Fibroblast of mammary gland (primary cell): ENCODE measurements at places on chromosomes 2 and 18.

- peak; percentile 78 for DNase-seq
Observed at GRCh38 chr2:126655500-126656430, at the start of gene GYPC. GYPC (plus strand) TSS chr2:126656158; CDS start chr2:126656264, 106 bp downstream.

- DNase-seq = no peak
Observed at GRCh38 chr2:164114937-164115336, 379.1 kb upstream of the FIGN start.

- peak; percentile 10 for DNase-seq
Observed at GRCh38 chr2:159199761-159200465, 86.6 kb downstream of the WDSUB1 start.

DNA sequence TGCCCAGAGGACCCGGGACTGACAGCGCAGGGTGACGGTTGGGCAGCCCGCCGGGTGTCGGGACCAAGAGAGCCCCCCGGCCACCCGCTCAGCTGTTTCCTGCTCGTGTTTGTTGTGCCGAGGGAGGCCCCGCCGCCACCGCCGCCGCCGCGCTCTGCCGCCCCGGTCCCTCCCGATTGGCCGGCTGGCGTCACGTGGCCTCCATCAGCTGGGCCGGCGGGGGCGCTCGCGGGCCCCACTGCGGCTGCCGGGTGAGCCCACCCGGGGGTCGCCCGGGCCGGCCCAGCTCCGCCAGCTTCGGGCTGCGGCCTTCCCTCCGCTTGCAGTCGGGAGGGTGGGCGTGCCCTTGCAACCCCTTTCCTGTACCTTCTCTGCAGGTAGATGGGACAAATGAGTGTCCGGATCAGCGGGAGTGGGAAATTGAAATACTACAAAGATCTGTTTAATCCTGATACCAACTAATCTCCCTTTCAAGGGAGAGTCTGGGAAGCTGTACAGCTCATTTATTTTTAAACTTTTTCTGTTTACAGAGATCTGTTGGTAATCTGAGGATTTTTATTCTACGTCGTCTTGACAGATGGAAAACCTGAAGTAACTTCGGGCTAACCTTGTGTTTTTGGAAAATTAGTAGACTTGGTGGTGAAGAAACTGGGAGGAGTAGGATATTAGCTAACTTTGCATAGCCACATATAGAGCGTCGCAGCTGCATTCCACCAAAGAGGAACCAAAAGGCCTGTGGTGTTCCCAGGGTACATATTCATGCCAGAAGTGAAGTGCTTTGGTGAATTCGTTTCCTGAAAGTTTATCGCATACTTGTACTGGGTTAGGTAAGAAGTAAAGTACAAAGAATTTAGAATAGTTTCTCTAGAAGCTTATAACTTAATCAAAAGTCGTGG, 1.2 kb downstream of the YPEL5 start:
- DNase-seq = peak; percentile 34

DNA sequence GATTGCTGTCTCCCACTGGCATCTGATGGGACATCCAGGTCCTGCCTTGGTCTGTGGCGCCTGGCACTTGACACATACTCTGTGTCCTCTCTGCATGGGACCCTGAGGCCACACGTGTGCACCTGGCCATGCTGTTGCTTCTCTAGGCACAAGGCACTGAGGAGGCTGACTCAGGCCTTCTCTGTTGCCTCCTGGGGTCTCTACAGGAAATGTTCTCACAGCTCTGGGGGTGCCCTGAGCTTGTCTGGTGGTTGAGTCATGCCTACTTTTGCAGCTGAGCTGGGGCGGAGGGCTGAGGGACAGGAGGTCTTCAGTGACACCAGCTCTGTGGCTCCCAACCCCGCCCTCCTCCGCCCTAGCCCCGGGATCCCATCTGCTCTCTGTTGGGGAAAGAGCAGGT, 207.0 kb upstream of the HS6ST1 start:
- DNase-seq = peak; percentile 34

- DNase-seq = no peak
Observed at GRCh38 chr18:31773774-31774476, 13.2 kb upstream of the SLC25A52 start.

- peak; percentile 9 for DNase-seq
Observed at GRCh38 chr2:121804340-121804739, 48.9 kb downstream of the TSN start.

DNA sequence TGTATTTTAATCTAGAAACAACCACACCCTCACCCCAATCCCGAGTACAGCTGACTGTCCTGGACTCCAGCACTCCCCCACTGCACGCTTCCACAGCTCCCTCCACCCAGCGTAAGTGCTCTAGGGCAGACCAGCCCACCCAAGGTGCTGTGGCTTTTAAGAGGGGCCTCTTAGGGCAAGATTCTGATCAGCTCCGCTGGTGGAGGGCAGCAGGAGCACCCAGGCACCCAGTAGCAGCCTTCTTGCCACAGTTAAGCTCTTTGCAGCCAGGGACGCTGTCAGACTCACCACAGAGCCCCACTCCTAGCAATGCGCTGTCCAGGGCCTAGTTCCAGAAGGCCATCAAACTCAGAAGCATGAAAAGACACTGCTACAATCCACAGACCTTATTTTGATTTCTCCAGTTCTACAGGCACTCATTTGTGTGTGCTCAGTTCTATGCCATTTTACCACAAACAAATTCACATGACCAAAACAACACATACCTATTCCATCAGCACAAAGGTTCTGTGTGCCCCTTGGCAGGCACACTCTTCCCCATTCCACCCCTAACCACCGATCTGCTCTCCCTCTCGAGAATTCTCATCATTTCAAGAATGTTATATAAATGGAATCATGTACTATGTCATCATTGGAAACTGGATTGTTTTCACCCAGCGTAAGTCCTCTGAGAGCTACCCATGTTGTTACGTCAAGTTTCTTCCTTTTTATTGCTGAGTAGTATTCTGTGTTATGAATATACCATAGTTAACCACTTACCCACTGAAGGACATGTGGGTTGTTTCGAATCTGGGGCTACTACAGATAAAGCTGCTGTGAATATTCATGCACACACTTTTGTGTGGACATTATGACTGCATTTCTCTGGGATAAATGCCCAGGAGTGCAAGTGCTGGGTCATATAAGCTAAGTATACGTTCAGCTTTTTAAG, 40.4 kb downstream of the PTPN2 start:
- DNase-seq = no peak

GRCh38 chr2:109216332-109216731, 87.3 kb downstream of the SH3RF3 start:
- no peak for DNase-seq

DNA sequence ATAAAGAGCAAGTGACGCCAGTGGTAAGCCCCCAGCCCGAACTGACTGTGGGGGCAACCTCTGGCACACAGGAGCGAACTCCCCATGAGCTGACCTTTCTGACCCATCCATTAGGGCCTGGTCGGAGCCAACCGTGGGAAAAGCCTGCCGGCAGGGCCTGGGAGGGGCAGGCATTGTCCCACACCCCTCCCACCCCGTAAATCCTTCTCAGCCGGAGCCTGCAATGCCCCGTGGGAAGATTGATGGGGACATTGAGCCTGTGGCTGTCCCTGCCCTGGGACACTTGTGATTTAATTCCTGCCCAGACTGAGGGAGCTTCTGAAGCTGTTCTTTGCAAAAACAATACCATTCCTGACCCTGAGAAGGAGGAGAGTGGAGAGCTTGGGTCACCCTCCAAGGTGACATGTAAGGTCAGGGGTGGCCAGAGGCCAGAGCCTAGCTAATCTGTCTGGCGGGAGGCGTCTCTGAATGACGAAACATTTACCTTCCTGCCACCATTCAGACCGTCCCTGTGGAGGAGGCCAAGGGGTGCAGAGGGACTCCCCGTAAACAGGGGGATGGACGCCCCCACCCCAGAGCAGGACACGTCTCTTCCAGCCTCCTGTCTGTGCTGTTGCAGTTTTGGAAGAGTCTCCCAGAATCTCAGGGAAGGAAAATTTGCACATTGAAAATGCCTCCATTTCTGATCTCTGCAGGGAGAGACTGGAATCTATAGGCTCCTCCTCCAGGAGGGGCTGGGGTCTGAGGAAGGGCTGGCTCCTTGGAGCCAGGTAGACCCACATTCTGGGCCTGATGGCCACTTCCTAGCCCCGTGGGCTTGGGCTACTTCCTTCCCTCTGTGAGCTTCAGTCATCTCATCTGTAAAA, 51.2 kb upstream of the HS6ST1 start:
- DNase-seq = no peak

DNA sequence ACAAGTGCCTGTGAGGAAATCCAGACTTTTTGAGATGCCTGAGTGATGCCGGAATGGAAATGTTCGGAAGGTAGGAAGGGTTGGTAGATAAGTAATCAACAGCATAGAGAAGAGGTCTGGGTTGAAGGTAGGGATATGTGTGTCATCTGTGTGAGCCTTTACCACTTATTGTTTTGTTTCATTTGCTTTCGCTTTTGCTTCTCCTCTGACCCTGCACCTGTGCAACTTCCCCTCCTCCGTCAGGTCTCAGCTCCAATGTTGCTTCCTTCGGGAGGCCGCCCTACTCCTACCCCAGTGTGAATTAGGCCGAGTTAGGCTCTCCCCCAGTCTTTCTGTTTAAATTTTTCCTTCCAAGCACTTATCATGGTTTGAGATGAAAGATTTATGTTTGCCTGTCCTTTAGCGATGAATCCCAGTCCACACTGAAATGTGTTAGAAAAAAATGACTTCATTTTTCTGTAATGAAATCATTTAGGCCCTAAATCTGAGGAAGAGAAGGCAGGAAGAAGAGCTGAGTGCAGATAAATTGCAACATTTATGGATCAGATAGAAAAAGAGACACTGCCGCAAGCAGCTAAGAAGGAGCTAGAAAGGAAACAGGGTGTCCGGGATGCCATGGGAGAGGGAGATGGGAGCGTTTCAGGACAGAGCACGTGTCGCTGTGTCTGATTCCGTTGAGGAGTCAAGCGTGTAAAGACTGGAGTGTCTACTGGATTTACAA, 139.6 kb upstream of the PELI1 start:
- peak; percentile 48 for DNase-seq

- peak; percentile 50 for DNase-seq
Observed at GRCh38 chr2:73759285-73759764, 20.6 kb downstream of the DUSP11 start.
